Activated CD4-positive, alpha-beta T cell treated with anti-CD3 and anti-CD28 coated beads, Interleukin-2, Interleukin-4, amounts not matched to agents 100 ng/mL and 50 ng/mL, durations not matched to agents 16 hours and 8 hours (primary cell): ENCODE measurements at places on chromosomes 1 and 21.

DNA sequence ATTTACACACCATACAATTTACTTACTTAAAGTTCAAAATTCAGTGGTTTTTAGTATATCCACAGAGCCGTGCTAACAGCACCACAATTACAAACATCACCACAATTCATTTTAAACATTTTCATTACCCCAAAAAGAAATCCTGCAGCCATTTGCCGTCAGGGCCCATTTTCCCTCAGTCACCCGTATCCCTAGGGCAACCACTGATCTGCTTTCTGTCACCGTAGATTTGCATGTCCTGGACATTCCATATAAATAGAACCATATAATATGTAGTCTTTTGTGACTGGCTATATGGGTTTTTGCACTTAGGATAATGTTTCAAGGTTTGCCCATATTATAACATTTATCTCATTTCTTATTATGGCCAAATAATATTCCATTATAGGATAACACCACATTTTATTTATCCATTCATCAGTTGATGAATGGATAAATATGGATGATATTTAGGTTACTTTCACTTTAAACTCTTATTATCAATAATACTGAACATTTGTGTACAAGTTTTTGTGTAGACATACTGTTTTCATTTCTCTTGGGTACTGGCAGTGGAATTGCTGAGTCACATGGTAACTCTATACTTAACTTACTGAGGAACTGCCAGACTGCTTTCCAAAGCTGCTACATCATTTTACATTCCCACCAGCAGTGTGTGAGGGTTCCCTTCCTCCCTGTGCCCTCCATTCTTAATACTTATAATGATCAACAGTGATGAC lies 68.9 kb downstream of the ST3GAL3 start:
- no peak for DNase-seq

GRCh38 chr1:115364046-115364779 lies 26.2 kb upstream of the NGF start:
- no peak for DNase-seq

- DNase-seq, result no peak
Observed at GRCh38 chr1:167991546-167991945, 54.7 kb upstream of the MPC2 start.

- DNase-seq, result no peak
Observed at GRCh38 chr1:24005163-24005562, 25.0 kb upstream of the SRSF10 start.

DNA sequence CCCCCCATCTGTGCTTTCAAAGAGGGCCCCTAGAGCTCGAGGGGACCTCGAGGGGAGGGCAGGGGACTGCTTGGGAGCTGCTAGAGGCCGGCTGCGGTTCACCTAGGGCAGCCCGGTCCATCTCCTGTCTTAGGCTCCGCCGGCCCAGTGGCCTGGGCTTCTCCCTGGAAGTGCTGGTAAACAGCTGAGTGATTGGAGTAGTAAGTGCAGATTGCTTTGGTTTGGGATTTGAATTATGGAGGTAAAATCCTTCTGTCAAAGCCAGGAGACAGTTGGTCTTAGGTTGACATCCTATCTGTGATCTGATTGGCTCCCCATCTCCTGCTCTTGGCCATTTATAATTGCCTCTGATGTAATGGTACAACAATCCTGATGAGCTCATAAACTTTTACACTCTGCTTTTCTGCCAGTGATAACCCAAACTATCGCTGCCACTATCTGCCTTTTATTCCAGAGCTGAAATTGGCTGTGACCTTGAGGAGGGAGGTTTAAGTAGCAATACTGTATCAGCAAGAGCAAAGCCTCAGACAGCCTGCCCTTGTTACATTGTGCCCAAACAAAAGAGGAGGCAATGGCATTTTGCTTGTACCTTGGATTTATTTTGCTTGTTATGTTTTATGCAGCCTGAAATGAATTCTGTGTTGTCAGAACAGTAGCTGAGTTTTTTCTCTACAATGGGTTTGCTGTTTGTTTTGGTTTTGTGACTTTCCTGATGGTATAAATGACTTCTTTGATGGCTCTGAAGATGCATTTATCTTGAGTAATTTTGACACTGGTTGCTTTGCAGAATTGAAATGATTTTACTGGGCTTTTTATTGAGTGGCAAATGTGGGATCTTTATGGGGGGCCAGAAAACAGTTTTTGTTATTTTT lies 2.4 kb downstream of the ARID1A start:
- peak; percentile 78 for DNase-seq

DNA sequence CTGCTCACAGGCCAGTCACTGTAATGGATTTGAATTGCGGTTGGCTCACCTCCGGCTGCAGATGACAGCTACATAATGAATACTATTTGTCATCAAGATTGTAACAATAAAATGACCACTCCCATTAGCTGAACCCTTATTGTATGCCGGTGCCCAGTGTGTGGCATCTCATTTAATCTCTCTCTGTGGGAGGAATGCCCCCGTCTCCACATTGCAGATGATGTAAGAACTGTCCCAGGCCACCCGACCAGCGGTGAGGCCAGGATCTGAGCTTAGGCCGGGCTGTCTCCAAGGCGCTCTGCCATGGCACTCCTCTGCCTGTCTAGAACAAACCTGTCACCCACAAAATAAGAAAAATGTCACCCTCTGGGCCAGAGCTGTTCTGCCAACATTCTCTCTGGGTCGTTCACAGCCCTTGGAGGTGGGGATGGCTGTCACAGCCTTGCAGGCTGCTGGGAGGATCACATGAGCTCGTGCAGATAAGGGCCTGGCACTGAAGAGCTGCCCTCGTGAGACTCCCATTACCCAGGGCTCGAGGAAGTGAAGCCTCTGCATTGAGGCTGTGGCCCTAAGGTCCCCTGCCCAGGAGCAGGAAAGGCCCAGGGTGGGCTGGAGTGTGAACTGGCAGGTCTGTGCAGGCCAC lies 52.7 kb downstream of the ECE1 start:
- no peak for DNase-seq

DNA sequence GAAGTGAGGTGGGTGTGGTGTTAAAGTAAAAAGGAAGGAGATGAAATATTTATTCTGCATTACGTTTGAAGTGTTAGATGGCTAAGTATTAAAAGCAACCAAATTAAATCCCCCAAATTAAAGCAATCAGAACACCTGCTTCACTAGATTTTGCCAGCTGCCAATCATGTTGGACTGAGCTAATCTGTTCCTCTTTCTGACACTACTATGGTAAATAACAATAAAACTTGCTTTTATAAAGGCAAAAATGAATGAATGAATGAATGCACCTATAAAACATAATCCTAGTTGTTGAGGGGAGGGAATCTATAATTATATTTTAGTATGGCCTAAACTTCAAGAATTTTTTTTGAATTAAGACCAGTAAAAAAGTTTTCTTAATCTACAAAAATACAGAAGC lies 51.0 kb downstream of the RAB3GAP2 start:
- no peak for DNase-seq

GRCh38 chr21:25904044-25904695 lies 169.4 kb downstream of the GABPA start:
- no peak for DNase-seq

GRCh38 chr21:26112975-26113374 lies 57.6 kb downstream of the APP start:
- DNase-seq, result no peak

DNA sequence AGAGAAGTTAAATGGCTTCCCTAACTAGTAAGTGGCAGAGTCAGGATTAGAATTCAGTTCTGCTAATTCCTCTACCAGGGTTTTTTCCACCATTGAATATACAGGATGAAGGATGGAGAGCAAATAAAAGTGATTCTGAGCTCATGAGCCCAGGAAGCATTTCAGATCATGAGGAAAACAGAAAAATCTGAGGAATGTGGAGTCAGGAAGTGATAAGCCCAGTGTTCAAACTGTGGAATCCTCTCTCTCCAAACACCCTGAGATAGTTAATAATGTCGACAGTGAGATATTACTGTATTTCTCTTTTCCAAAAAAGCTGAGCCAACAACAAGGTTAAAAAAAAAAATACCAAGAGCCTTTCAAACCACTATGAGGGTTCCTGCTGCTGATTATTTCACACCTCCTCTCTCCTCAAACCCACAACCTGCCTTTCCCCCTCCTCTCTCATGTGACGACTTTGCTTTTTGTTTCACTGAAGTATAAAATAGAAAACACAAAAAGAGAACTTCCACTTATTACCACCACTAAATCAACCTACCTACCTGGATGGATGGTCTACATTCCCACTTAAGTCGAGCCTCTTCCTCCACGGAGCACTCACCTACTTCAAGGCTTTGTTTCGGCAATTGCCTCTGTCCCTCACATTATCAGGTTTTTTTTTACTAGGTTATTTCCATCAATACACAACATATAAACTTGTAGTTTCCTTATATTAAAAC lies 8.9 kb downstream of the SLAMF1 start:
- DNase-seq, result peak; percentile 81

GRCh38 chr1:47709019-47709871 lies 271.4 kb downstream of the FOXD2 start:
- DNase-seq, result no peak

DNA sequence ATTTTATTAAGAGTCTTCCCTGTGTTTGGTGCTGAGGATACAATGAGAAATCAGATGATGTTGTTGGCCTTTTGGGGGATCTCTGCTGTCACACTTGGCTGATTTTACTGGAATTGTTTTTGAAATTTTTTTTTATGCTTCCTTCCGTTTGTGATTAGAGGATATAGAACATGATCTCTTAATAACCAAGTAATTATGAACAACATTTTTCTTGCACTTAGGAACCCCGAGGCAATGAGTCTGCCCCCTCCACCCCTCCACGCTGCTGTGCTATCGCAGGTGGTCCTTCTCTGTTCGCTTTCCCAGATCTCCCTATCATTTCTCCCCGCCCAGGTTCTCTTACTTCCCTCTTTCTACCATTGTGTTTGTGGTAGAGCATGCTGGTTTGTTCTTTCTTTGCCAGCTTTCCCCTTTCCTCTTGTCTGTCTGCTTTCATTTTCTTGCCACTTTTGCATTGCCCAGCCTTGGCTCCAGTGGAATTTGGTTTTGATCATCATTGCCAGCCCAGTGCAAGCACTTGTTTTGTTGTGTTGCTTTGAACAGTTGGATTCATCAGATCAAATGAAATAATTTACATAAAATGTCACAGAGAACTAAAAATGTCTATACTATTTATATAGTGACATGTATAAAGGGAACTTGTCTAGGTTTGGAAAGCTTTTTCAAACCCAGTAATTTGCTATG lies 73.1 kb upstream of the SCCPDH start:
- DNase-seq, result no peak

- DNase-seq, result no peak
Observed at GRCh38 chr1:206893380-206893779, 3.9 kb upstream of the IL24 start.

- no peak for DNase-seq
Observed at GRCh38 chr1:31769720-31770390, 5.7 kb upstream of the ADGRB2 start.

DNA sequence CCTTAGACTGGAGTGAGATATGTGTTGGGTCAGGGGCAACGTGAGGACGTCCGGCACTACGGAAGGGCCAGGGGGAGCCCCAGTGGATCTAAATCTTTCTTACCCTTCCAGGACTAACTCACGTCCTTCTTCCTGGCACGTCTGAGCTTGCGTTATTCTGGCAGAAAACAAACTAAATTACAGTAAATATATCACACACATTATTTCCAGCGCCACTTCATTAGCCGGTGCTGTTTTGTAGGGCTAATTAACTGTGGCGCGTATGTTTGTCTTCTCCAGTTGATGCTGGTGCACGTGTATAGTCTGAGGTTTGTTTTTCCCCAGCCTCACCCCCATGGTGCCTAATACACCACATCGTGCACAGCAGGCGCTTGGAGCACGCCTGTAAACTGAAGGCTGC lies 59.2 kb downstream of the TLR5 start:
- no peak for DNase-seq

GRCh38 chr1:84377480-84378095 lies 20.7 kb upstream of the DNASE2B start:
- no peak for DNase-seq
